ENCODE measurements at places on chromosomes 1 and 21.

DNA sequence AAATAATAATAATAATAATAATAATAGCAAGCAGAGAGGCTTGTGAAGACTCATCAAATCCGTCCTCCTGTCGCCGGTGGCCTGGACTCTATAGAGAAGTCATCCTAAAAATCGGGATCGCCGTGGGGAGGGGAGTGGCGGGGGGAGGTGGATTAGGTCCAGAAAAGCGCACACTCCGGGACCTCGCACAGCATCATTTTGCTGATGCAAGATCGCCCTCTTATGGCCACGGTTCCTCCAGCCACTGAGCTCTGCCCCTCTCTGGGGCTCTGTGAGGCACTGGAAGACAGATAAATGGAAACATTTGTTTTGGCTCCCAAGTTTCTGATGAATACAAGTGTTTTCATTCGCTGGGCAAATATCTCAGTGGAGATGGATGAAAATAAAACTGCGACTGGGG, 612.0 kb downstream of the MATN1 start:
- peak; percentile 76 for DNase-seq

- DNase-seq: no peak
These were observed 55.7 kb upstream of the EPHA8 start for GRCh38 chr1:22507587-22507986.

- DNase-seq: no peak
These were observed 18.1 kb upstream of the FCRLA start for GRCh38 chr1:161688946-161689345.

GRCh38 chr1:162169031-162169790, 99.7 kb downstream of the NOS1AP start:
- DNase-seq: no peak

- peak; percentile 42 for DNase-seq
These were observed 48.7 kb downstream of the SPAG17 start for GRCh38 chr1:118136187-118136941.
